ENCODE measurements at places on chromosomes 6 and 20.

GRCh38 chr6:128806261-128806660, 76.7 kb upstream of the LAMA2 start:
- DNase-seq, result no peak
- no peaks in the 10 kb centered on the region for H3K36me3 ChIP-seq
- H3K27me3 ChIP-seq, result no peaks in the 10 kb centered on the region
- no peaks in the 10 kb centered on the region for H3K4me1 ChIP-seq

DNA sequence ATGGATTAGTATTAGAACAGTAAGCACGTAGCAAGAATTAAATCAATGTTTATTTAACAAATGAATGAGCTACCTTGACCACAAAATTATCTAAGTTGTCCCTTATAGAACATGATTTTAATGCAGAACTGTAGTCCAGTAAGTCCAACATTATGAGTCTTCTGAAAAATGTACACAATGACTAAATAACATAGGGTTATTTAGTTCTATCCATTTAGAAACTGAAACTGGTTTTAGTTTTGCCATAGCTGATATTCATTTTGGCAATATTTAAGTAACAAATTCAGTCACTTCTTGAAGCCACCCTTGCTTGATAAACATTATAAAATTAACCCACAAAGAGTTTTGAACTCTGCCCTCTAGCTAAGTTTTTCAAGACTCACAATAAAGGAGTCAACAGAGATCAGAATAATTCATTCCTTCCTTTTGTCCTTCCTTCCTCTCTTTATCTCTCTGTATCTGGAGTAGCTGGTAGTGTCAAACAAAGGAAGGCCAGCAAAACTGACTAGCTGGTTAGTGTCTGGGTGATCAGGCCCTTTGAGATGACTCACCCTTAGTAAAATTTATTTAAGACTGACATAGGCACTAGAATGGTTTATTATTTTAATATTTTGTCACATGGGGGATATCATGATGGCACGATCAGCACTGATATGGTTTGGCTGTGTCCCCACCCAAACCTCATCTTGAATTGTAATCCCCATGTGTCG, 115.1 kb downstream of the BTBD9 start:
- H3K4me3 ChIP-seq, result no peak overlapping the region
- H3K27me3 ChIP-seq, result no peaks in the 10 kb centered on the region
- no peaks in the 10 kb centered on the region for H3K4me1 ChIP-seq
- DNase-seq, result no peak

DNA sequence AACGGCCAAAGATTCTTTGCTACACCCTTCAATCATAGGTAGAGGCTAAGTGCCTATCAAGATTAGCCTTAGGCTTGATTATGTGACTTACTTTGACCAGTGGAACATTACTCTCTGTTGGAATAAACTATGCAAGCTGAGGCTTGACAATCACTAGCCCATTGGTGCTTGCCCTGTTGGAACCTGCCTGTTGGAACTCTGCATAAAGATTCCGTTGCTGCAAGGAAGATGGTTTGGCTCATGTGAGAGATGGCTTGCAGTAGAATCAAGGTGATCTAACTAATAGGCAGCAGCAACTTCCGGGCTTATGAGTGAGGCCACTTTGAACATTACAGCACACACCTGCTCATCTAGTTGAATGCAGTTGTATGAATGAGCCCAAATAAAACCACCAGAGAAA, 227.7 kb upstream of the TSHZ2 start:
- no peak overlapping the region for H3K4me3 ChIP-seq
- no peak for DNase-seq
- no peaks in the 10 kb centered on the region for H3K36me3 ChIP-seq
- no peak overlapping the region for H3K27ac ChIP-seq
- no peaks in the 10 kb centered on the region for H3K27me3 ChIP-seq
- no peaks in the 10 kb centered on the region for H3K4me1 ChIP-seq

DNA sequence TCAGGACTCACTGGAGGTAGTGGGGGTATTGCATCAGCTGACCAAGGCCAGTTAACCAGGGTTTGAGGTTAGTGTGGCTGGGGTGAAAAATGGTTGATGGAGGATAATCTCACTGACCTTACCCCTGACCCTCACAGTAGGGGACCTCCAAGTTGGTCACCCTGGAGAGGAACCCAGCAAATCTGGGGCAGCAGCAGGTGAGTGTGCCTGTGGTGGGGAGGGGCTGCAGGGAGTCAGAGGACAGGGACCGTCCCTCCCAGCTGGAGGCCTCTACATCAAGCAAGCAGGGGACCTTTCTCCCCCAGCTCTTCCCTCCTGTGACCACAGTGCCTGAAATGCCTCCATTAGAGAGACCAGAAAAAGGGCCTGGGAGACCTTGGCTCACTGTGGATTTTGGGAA, 49.1 kb upstream of the ZNF337 start:
- no peak for DNase-seq
- no peak overlapping the region for H3K27ac ChIP-seq
- H3K27me3 ChIP-seq, result no peaks in the 10 kb centered on the region
- H3K4me3 ChIP-seq, result no peak overlapping the region

DNA sequence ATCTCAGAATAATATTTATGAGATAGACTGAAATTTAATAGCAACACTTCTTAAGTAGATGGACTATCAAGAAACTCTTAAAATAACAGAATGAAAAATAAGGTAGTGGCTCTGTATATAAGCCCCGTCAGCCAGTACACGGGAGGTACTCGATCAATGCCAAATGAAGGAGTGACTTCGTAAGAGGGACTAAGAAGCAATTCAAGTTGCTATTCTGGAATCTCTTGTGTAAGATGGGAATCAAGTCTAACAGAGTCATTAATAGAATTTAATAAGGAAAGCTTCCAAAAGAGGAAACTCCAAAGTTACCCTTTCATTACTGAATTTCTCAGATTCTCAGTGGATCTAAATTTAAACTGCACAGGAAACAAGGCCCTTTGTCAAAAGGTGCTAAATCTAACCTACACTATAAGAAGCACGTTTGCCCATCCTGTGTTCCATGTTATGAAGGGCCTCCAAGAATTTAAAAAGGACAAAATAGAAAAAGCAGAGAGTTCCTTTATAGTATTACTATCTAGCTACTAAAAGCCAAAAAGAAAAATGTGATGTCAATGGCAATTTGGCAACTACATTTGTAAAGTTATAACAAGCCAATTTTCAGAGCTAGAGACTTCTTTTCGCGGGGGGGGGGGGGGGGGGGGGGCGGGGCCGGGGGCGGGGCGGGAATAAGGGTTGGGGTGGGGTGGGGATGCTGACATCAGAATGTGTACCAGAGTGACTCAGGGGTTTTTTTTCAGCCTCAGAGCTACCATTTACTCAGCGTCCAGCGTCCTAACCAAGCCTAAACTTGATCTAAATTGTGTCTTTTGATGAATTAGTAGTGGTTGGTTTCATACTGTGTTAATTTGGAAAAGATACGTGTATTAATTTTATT, 200.6 kb downstream of the GMPR start:
- no peaks in the 10 kb centered on the region for H3K27me3 ChIP-seq
- peaks cover 60% of the 10 kb centered on the region for H3K4me1 ChIP-seq
- no peaks in the 10 kb centered on the region for H3K36me3 ChIP-seq
- no peak overlapping the region for H3K4me3 ChIP-seq
- peak overlapping the region; percentile 59 for H3K27ac ChIP-seq

GRCh38 chr6:140209775-140210174, 835.3 kb upstream of the CITED2 start:
- no peaks in the 10 kb centered on the region for H3K36me3 ChIP-seq
- no peak overlapping the region for H3K27ac ChIP-seq
- no peaks in the 10 kb centered on the region for H3K27me3 ChIP-seq
- no peaks in the 10 kb centered on the region for H3K4me1 ChIP-seq
- DNase-seq, result no peak

DNA sequence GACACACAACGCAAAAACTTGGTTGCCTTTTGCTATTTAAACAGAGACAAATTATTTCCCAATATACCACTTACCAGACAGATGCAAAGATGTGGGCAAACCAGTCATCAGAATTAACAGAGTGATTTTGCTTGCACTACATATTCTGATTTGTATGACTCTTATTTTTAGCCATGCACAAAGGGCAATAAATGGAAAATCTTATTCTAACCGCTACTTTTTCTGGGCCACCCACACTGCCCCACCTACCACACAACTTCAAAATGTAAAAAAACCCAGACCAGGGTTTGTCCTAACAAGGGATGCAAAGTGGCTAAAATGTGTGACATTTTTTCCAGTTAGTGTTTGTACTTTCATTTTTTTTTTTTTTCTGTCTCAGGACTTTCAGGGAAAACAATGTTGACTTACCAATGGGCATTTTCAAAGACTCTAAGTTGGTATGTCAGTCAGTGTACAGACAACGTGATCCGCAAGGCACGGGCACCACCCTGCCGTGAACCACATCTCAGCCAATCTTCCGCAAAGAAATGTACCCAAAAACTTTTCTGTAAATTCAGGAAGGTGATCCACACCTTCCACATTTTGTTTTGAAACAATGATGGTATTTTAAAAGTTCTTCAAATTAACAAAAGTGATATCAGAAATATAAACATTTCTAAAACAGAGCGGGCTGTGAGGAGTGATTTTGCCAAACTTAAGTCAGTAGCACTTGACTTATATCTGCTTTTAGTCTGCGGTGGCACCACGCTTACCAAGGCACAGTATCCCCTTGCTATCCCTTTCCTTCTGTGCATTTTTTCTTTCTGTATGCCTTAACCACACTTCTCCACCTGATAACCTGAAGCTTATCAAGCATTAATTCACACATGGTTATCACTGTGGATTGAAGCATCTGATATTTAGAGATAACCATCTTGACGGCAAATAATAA, 185.6 kb downstream of the GJA10 start:
- no peaks in the 10 kb centered on the region for H3K36me3 ChIP-seq
- DNase-seq, result no peak
- peak overlapping the region; percentile 9 for H3K4me3 ChIP-seq
- H3K27ac ChIP-seq, result no peak overlapping the region
- no peaks in the 10 kb centered on the region for H3K27me3 ChIP-seq
- H3K4me1 ChIP-seq, result peaks cover 29% of the 10 kb centered on the region

- no peaks in the 10 kb centered on the region for H3K36me3 ChIP-seq
- DNase-seq, result no peak
- H3K4me3 ChIP-seq, result no peak overlapping the region
- H3K27ac ChIP-seq, result no peak overlapping the region
- no peaks in the 10 kb centered on the region for H3K4me1 ChIP-seq
- H3K27me3 ChIP-seq, result no peaks in the 10 kb centered on the region
Measured at GRCh38 chr6:90896075-90896547, 309.2 kb upstream of the MAP3K7 start.

- H3K36me3 ChIP-seq, result no peaks in the 10 kb centered on the region
- H3K4me3 ChIP-seq, result no peak overlapping the region
- no peak for DNase-seq
- H3K27me3 ChIP-seq, result no peaks in the 10 kb centered on the region
Measured at GRCh38 chr6:139693735-139694134, 319.3 kb upstream of the CITED2 start.

DNA sequence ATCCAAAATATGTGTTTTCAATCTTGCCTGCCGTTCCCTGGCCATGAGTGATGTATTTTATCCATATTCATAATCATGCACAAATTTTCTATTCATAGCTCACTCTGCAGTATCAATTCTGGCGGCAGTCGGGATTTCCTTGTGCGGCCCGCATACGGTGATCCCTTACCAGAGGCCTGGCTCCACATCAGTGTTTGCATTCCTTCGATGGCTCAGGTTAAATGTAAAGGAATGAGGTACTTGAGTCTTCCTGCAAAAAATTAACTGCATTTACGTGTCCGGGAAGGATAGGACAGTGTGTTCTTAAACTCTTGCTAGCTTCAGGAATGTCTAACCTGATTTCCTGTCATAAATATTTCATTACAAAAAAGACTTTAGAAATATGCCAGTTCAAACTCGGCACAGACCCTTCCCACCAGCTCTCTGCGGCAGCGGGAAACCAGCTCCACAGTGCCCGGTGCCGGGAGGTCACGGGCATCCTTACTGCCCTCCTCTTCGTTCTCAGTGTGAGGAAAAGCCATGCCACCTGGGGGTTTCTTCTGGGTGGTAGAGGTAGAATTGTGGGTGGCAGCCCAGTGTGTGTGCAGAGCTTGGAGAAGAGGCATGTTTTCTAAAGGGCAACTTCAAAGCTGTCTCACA, 154.5 kb downstream of the MOXD1 start:
- no peak for DNase-seq
- H3K4me3 ChIP-seq, result no peak overlapping the region
- H3K27me3 ChIP-seq, result no peaks in the 10 kb centered on the region
- no peaks in the 10 kb centered on the region for H3K36me3 ChIP-seq

GRCh38 chr6:34986845-34987246, 97.8 kb downstream of the ANKS1A start:
- no peak overlapping the region for H3K27ac ChIP-seq
- peaks cover 43% of the 10 kb centered on the region for H3K36me3 ChIP-seq
- H3K4me3 ChIP-seq, result no peak overlapping the region
- H3K4me1 ChIP-seq, result no peaks in the 10 kb centered on the region
- no peaks in the 10 kb centered on the region for H3K27me3 ChIP-seq
- DNase-seq, result no peak

DNA sequence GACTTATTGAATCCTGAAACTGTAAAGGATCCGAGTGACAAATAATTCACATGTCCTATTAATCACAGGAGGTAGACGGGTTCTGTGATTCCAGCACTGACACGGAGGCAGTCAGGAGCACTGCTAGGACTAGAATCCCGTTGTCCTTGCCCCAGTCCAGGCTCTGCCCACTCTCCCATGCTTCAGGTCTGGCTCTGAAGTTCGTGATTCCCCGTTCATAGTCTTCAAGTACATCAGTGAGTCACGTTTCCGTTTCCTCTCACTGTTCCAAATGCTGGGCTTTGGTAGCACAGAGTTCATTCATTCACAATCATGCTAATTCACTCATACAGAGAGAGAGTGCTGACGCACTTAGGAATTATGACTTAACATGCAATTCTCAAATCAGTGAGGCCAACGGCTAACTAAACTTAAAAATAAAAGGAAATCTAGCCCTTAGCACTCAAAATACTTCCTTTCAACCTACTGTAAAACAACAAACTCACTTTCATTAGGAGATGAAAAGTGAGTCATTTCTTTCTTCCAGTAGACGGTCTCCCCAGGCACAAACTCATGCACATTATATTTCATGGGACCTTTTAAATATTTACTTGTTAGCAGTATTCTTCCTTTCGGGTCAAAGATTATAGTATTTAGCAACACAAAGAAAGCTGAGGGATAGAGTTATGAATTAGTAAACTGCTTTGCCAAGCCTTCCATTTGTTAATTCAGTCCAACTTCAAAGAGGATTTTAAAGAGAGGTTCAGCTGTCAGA, 94.0 kb upstream of the NHSL1 start:
- H3K27ac ChIP-seq, result peak overlapping the region; percentile 80
- H3K4me1 ChIP-seq, result peaks cover 37% of the 10 kb centered on the region
- H3K36me3 ChIP-seq, result no peaks in the 10 kb centered on the region
- no peak overlapping the region for H3K4me3 ChIP-seq

GRCh38 chr6:153145591-153145990, 14.5 kb upstream of the RGS17 start:
- no peaks in the 10 kb centered on the region for H3K27me3 ChIP-seq
- no peak overlapping the region for H3K27ac ChIP-seq
- H3K4me3 ChIP-seq, result no peak overlapping the region
- no peak for DNase-seq

- peaks cover 3% of the 10 kb centered on the region for H3K36me3 ChIP-seq
- DNase-seq, result no peak
- no peak overlapping the region for H3K27ac ChIP-seq
- H3K4me3 ChIP-seq, result no peak overlapping the region
Measured at GRCh38 chr20:44195605-44196004, 8.6 kb upstream of the JPH2 start.
